ENCODE measurements at places on chromosomes 7 and 10.
A peak's percentile ranks its signal among the peaks of the same experiment; 100 is the strongest.

DNA sequence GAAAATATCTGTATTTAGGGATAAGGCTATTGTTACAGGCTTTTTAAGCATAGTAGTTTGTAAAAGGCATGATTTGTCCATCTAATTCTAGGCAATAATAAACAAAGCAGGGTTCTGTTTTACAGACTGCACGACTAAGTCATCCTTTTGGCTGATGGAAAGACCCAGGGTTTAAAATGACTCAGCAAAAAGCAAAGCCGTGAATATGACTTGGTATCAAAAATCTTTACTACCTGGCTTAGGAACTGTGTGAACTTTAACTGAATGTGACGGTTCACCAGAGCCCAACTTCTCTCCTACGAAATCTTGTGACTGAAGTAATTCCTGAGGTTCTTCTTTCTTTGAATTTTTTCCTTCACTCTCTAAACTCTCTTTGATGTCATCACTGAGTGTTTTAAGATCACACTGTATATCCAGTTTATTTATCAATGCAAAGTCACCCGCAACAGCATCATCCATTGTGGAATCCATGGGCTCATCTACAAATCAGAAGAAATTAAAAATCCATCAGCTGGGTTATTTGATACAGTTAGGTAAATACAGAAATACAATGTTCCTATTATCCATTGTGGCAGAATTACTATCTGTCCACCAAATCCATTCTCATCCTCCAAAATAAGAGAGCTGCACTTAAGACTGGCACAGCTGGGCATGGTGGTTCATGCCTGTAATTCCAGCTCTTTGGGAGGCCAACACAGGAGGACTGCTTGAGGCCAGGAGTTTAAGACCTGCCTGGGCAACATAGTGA is 17.0 kb downstream of the ATE1 start:
- DNase-seq = no peak

GRCh38 chr7:32117837-32118236 is 47.6 kb upstream of the PDE1C start:
- no peak for DNase-seq

DNA sequence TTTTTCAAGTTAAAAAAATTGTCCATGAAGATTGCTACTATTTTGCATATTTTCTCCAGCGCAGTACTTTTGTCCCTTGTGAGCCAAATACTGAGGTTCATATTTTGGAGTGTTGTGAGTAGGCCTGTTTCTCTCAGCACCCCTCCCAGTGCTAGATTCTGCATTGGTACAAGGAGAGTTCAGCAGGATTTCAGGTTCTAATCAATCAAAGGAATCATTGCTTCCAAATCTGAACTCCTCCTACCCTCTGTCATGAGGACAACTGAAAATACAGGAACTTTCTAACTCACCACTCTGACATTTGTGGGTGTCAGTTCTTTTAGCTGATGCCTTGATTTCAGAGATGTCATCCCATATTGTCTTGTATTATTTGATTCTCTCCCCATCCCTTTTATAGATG is 299.9 kb downstream of the FZD1 start:
- no peak for DNase-seq

DNA sequence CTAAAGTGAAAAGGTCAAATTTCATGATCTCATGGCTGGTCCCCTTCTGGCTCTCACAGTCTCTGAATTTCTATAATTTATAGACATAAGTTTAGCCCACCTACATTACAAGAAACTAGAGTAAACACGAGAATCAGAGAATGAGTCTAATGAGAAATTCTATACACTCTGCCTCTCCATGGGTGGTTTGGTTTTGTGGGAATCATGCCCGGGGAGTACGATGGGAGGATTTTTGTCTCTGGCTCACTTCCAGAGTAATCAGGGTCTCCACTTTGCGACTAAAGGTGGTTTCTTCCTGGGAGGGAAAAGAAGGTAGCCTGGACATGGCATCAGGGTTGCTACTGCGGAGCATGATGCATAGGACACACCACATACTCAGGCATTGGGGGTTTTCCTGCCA is 69.7 kb downstream of the MRC1 start:
- DNase-seq = no peak

- peak; percentile 50 for DNase-seq
Measured at GRCh38 chr7:149414745-149415390, 46.0 kb downstream of the ZNF777 start.

GRCh38 chr7:84191261-84191660 is 3.3 kb downstream of the SEMA3A start:
- DNase-seq = no peak

GRCh38 chr7:102264367-102264891 is 22.2 kb upstream of the SH2B2 start:
- DNase-seq = no peak

DNA sequence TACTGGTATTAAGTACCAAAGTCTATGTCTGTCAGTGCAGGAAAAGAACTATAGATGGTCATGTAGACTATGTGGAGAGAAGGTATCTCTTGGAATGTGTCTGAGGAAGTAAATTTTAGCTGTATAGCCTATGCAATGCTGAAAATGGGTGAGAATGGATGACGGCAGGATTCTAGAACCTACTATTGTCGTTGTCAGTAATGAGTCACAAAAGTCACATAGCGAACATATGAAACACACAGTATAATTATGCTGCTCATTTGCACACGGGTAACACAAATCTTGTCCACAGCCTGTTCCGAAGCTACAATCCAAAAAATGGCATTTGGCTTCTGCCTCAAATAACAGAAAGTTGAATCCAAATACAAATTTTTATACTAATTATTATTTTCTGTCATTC is 33.6 kb upstream of the KMT2E start:
- no peak for DNase-seq

GRCh38 chr7:54968018-54968417 is 50.8 kb upstream of the EGFR start:
- no peak for DNase-seq

All from GM12864 (cell line).